ENCODE measurements at places on chromosomes 13 and 19. TPM values are rescaled to one million over a fixed set of nuclear protein-coding genes. Genes with fewer than 3 reads are reported as not detected.

DNA sequence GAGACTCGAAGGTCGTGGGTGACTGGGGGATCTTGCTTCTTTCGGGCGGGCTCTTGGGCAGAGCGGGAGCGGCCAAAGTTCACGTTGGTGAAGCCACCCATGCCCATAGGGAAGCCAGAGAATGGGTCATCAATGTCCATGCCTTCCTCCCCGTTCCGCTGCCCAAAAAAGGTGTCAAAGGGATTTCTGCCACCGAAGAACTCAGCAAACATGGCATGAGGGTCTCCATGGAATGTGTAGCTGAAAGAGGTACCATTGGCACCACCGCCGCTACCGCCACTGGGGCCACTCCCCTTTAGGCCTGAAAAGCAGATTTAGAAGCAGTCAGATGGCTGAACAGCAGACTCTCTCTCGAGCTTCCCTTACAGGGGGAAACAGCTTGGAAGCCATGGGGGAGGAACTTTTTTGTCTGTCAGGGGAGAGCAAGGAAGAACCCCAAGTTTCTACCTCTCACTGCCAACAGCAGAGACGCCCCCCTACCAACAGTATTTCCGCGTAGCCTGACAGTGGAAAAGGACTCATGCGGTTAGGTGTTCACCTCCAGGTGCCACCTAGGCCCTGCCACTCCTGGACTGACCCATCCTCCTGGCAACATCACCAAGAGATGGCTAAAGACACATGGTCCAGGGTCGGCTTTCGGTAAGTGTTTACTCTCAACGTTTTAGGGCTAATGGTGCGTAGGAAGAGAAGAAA, 1.3 kb downstream of the DNAJB1 start:
- DNase-seq: no peak

DNA sequence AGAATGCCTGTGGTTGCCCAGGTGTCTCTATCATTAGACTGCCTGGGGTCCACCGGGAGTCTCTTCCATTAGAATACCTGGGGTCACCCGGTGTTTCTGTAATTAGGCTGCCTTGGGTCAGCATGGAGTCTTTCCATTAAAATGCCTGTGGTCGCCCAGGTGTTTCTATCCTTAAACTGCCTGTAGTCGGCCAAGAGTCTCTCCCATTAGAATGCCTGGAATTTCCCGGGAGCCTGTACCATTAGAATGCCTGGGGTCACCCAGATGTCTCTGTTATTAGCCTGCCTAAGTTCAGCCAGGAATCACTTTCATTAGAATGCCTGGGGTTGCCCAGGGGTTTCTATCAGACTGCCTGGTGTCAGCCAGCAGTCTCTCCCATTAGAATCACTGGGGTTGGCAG, 1492.8 kb downstream of the UQCRFS1 start:
- no peak for DNase-seq

DNA sequence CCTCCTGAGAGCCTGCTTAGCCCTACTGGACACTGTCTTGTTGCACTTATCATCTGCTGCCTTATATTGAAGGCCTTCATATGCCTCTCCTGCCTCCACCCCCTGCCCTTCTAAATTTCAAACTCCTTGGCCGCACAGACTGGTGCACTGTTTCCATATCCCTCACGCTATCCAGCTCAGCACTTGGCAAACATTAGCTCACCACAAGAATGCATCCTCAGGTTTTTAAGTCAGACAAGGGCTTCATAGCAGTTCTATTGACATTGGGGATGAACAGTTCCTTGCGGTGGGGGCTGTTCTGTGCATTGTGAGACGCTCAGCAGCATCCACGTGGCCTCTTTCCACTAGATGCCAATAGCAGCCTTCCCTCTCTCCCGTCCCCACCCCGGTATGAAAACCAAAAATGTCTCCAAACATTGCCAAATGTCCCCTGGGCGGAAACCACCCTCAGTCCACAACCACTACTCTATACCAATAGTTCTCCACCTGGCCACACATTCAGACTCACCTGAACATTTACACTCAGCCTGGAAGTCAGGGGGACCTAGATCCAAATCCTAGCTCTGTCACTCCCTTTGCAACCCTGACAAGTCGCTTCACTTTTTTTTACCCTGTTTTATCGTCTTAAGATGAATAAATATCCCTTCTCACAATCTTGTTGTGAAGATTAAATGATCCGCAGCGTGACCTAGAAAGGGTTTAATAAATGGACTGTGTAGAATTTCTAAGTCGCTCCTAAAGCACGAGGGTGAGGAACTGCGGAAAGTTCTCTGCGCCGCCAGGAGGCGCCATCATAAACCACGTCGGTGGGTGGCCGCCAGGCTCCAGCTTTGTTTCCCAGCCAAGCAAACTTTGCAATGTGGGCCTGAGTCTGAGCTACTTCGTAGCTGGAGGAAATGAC, 3.6 kb upstream of the CEACAM3 start:
- no peak for DNase-seq

DNA sequence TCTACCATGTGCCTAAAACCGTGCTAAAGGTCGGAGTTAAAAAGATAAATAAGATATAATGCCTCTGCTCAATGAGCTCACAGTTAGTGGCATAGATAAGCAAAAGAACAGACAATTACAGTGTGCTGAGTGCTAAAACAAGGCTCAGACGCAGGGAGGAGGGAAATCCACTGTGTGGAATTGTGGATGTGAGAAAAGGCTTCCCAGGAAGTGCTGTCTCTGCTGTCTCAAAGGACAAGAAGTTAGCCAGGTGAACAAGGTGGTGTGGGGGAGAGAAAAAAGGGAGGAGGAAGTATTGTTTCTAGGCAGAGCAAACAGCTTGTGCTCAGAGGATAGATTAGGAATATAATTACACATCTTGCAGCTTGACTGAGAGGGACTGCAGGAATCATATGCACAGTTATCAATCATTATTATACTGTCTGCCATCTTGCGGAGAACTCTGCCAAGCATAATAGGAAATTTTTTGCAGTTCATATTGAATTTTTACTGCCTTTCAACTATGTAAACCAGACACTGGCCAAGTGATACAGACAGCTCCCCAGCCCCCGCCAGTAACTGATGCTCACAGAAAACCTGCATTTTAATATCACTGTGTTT, 9.3 kb downstream of the C13orf42 start:
- DNase-seq: no peak

DNA sequence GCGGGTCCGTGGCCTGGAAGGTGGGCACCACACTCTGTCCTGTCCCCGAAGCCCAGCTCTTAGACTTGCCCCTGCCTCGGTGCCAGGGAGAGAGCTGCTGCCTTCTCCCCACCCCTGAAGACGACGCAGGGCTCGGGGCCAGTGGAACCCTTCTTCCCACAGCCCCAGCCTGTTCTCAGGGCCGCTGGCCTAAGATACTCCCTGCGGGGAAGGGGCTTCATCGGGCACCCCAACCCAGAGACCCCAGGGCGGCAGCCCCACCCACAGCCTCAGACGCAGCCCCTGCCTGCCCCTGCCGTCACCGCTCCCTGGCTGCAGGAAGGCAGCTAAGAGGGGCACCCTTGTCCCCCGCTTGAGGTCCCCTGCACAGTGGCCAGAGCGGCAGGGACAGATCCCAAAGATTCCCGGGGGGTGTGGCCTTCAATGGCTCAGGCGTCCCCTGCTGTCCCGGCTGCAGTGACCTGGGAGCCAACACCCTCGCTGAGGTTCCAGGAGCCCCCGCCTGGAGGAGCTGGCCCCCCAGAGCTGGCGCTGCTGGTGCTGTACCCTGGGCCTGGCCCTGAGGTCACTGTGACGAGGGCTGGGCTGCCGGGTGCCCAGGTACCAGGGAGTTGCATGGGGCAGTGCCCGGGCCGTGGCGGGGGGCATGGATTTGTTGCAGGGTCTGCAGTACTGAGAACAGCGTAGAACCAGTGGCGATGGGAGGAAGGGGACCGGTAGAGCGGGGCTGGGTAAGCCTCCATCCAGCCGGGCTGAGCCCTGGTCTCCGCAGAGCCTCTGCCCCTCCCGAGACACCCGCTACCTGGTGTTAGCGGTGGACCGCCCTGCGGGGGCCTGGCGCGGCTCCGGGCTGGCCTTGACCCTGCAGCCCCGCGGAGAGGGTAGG, 1.0 kb downstream of the AMH start:
- no peak for DNase-seq

DNA sequence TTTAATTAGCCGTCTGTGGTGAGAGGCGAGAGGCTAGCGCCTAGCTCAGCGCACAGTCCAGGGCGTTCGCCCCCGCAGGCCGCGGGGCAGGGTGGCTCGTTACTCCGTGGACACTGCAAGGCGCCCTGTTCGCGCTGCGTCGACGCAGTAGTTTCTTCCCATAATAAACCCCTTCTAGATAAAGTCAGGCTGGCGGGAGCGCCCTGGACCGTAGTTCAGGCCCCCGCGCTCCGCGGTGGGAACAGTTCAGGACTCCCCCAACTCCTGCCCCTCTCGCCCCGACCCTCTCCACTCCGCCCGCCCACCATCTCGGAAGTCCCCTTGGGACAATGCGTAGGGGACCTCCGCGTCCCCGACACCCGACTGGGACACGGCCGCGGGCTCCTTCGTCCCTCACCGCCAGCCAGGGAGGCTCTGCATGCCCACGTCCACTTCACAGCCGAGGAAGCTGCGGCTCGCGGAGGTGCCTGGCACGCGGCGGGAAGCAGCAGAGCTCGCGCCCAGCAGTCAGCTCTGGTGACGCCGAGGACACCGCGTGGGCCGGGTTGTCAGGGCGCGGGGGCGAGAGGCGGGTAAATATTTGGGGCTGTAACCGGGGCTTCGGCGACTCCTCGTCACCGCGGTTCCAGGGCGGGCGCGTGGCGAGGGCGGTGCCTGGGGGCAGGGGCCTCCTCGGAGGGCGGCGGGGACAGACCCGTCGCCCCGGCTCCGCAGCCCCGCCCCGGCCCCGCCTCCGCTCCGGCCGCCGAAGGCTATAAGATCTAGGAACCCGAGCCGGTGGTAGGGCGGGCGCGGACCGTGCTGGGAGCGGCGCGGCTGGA, at the start of gene RGCC:
Gene RGCC, plus strand, starts transcription at position 783 of the 821 bp plus-strand sequence. CDS start 158 bp downstream, outside the sequence.
- DNase-seq: peak; percentile 62

GRCh38 chr13:83819611-83820010, 62.7 kb downstream of the SLITRK1 start:
- DNase-seq: no peak

- DNase-seq: no peak
Measured at GRCh38 chr13:94854688-94855087, 142.3 kb upstream of the SOX21 start.

- no peak for DNase-seq
Measured at GRCh38 chr19:45498411-45499195, at the start of gene PPM1N. PPM1N (plus strand) TSS chr19:45498443; CDS start chr19:45498473, 30 bp downstream.

GRCh38 chr19:45428384-45429231, 4.9 kb upstream of the ERCC1 start:
- DNase-seq: no peak

DNA sequence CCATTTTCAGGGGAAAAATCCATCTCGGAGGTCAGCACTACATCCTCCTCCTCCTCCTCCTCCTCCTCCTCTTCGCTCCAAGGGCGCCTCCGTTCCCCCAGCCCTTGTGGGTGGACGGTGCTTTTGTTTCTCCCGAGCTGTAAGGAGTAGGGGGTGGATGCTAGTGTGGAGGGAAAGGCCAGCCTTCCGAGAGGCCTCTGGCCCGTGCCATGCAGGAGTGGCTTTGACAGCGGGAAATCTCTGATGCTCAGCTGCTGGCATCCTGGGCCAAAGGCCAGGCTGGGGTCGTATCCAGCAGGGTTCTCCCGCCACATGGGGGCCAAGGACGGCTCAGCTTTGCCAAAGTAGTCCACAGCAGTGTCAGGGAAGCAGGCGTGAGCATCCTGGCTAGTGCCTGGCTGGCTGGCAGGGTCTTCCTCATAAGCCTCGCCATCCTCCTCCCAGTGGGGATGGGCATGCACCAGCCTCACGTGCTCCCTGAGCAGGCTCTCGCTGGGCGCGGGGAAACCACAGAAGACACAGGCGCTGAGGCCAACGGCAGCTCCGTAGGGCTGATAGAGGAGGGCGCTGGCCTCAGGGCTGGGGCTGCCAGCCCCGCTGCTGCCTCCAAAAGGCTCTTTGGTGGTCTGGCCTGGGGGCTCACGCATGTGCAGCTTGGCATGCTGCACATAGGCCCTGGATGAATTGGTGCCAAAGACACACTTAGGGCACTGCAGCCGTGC, 10.5 kb downstream of the WIZ start:
- no peak for DNase-seq

- no peak for DNase-seq
Measured at GRCh38 chr19:29303069-29303718, 90.2 kb upstream of the UQCRFS1 start.

- no peak for DNase-seq
Measured at GRCh38 chr19:41409288-41409687, 11.7 kb downstream of the BCKDHA start.

DNA sequence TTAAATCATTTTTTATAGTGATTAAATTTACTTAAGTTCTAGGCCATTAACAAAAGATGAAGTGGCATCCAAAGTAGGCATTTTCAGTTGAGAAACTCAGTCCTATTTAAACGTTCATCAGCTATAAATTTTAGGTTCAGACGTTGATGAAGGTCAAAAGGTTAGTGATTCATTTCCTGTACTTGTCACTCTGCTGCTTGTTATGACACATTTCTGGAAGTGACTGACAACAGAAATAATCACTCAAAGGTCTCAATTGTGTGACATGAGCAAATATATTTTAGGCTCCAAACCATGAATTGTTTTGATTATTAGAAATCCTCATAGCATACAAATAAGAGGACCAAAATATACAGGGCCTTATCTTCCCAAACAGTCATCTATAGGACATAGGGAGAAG, 10.3 kb upstream of the EDNRB start:
- no peak for DNase-seq

DNA sequence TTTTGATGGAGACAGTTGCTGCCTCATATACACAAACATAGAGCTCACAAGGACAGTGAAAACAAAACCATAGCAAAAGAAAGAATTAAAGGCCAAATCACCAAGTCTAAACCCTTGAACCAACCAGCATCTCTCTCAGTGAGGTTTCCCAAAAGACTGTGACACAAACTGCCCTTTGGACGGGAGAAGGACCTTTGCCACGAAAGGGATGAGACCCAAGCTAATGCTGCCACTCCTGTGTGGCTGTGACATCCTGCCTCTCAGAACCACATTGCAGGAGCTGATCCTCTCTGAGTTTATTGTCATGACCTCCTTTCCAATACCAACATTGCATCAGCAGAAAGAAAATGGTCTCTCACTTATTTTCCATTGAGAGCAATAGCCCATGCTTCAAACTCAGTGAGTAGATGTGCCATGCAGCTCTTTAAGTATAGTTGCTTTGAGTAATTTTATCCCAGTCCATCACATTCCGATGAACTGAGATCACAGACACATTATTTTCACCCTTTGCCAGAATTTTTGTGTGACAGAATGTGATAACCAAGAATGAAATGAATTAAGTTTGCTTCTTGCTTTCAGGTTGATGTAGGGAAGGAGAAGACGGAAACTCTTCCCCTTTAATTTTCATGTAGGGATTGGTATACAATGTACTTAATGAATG, 133.5 kb upstream of the IRS2 start:
- no peak for DNase-seq

- DNase-seq: peak; percentile 39
Measured at GRCh38 chr13:43730642-43731041, 56.1 kb downstream of the ENOX1 start.

- DNase-seq: no peak
Measured at GRCh38 chr13:40189426-40189825, 477.0 kb downstream of the FOXO1 start.

- no peak for DNase-seq
Measured at GRCh38 chr13:30255696-30256095, 51.7 kb downstream of the KATNAL1 start.

The CYP4F3 gene
- 0.28 TPM for polyA plus RNA-seq

The ZNF132 gene
- polyA plus RNA-seq: 4.7 TPM

The NALCN gene
- 0.38 TPM for polyA plus RNA-seq

The TEKTIP1 gene
- polyA plus RNA-seq: 1.5 TPM

The BEST2 gene
- not detected for polyA plus RNA-seq

The ABCC4 gene
- polyA plus RNA-seq: 2.2 TPM

The ADGRE3 gene
- polyA plus RNA-seq: not detected
